Activated naive CD4-positive, alpha-beta T cell treated with anti-CD3 and anti-CD28 coated beads for 36 hours (primary cell): ENCODE measurements at places on chromosomes 11 and 22.
A peak's percentile ranks its signal among the peaks of the same experiment; 100 is the strongest.

GRCh38 chr11:35548925-35549561 is 23.6 kb upstream of the PAMR1 start:
- no peak for DNase-seq

DNA sequence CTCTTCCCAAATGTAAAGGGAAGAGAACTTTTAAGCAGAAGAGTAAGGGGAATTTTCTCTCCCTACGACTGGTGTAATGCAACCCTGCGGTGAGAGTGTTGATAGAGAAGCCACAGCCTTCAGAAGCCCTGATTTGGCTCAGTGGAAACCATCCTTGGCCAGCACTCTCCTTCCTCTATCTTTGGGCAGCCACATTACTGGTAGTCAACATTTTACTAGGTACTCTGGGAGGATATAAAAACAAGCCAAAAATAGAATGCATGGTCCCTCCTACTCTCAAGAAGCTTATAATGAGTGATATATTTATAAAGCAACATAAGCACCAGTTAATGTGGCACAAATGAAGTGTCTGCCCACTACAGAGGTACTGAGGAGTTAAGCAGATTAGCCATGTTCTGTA is 201.8 kb upstream of the NCAM1 start:
- no peak for DNase-seq

DNA sequence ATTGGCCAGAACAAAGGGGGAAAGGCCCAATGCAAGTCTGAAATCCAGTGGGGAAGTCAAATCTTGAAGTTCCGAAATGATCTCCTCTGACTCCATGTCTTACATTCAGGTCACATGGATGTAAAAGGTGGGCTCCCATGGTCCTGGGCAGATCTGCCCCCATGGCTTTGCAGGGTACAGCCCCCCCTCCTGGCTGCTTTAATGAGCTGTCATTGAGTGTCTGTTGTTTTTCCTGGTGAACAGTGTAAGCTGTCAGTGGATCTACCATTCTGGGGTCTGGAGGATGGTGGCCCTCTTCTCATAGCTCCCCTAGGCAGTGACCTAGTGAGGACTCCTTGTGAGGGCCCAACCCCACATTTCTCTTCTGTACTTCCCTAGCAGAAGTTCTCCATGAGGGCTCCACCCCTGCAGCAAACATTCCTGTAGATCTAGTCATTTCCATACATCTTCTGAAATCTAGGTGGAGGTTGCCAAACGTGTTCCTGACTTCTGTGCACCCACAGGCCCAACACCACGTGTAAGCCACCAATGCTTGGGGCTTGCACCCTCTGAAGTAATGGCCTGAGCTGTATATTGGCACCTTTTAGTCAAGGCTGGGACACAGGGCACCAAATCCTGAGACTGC is 9.3 kb downstream of the CARD18 start:
- peak; percentile 9 for DNase-seq

- no peak for DNase-seq
These were observed 39.9 kb downstream of the BMAL1 start for GRCh38 chr11:13317293-13318080.

DNA sequence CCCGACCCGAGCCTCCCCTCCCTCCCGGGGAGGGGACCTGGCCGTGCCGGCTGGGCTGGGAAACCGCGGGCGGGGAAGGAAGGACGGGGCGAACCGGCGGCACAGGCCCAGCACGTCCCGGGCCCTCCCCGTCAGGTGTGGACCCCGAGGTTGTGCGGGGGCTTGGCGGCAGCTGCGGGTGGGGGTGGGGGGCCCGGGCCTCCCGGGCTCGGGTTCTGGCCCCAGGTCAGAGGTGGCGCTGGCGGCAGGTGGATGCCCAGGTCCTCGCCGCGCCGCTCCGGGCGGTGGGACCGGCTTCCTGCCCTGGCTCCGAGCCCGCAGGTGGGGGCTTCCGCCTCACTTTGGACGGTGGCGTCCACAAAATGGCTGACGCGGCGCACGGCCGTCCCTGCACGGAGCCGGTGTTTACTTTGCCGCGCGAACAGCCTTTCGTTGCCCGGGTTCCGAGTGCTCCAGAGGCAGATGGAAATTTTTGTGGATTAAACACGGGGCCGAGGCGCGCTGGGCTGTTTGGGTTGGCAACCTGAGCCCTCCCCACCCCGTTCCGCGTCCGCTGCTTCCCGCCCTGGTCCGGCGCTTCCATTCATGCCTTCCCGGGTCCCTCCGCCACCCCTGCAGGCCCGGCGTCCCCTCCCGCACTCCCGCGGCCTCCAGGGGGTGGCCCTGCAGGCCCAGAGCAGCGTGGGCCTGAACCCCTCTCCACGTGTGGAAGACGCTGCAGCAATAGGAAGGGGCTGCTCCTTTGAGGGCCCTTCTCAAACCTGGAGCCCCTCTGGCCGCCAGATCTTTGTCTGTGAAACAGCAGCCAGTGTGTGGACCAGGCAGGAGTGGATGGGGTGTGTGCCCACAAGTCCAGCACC is 92.0 kb upstream of the KCNQ1OT1 start:
- DNase-seq = peak; percentile 55

DNA sequence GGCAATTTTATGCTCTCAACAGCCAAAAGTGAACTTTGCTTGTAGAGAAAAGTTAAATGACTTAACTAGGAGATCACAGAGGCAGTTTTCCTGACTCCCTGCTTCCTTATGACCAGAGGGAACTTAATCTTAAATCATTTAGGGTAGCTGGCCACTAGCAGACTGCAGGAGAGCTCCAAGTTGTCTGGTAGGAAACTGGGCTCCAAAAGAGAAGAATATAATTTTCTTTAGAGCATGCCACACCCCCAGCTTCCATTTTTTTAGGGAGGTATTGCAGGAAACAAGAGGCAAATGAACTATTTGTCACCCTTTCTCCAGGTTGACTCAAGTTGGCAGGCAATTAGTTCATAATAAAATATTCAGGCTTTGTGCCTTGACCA is 2.6 kb downstream of the METTL15 start:
- no peak for DNase-seq

- DNase-seq = no peak
These were observed 403.9 kb upstream of the ANO3 start for GRCh38 chr11:25928076-25928475.

GRCh38 chr11:116642902-116643301 is 129.9 kb downstream of the BUD13 start:
- no peak for DNase-seq

- no peak for DNase-seq
These were observed 71.4 kb downstream of the SLC1A2 start for GRCh38 chr11:35347921-35348331.

DNA sequence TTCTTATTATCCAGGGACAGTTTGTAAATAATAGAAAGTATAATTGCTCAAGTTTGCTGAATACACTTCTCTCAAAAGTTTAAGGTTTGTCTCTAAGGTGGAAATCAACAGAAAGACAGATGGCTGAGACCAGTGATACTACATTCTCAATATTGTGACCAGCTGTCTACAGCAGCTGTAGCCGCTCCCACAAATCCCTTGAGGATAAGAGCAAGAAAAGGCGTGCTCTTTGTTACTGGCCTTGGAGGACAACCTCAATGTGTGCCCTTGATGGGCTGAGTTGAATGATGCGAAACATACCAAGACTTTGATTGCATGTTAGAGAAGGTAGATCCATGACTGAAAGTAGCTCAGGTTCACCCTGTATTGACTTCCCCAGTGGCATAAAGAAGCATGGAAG is 6.1 kb downstream of the OR6M1 start:
- no peak for DNase-seq

GRCh38 chr11:111395749-111396148 is 16.7 kb upstream of the POU2AF1 start:
- no peak for DNase-seq

GRCh38 chr11:86172894-86173293 is 71.7 kb upstream of the EED start:
- no peak for DNase-seq

DNA sequence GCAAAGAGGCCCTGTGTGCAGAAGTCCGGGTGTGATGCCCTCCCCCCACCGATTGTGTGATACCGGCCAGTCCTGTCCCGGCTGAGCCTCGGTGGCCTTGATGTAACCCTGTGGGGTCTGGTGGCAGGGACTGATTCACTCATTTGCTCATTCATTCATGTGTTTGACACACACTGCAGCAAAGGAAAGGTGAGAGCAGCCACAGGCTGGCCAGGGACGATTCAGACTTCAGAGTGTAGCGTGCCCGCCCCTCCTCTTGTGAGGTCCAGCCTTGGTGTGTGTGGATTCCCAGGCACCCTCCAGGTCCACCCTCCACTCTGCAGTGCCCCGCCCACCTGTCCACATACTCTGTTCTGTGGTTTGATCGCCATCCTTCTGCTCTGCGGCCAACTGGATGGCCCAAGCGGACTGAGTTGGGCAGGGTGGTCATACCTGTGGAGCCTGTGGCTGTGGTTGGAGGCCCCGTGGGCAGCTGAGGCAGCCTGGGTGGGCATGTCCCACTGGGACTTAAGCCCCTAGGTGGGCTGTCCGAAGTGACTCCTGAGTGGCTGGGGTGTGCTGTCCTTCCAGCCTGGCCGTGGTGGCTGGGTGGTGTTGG is 58.0 kb upstream of the CCDC188 start:
- DNase-seq = no peak

- DNase-seq = no peak
These were observed 1.3 kb upstream of the PHETA2 start for GRCh38 chr22:42072606-42073330.

- DNase-seq = no peak
These were observed 193.5 kb downstream of the UVRAG start for GRCh38 chr11:76008474-76008873.

- DNase-seq = no peak
These were observed 224.0 kb upstream of the B3GAT1 start for GRCh38 chr11:134636071-134636470.

DNA sequence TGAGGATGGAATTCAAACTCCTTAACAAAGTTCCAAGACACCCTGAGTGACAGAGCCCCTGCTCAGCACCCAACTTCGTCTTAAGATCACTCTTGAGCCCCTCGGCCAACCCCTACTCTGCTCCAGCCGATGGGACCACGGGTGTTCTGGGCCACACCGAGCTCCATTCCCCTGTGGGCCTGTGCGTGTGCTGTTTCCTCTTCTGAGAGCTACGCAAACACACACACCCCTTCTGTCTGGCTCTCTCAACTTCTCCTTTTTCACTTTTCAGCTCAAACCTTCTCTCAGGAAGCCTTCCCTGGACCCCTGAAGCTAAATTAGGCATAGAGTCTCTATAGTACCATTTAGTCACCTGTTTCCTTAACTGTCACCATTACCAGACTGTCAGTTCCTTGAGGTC is 37.5 kb upstream of the NNMT start:
- DNase-seq = no peak

DNA sequence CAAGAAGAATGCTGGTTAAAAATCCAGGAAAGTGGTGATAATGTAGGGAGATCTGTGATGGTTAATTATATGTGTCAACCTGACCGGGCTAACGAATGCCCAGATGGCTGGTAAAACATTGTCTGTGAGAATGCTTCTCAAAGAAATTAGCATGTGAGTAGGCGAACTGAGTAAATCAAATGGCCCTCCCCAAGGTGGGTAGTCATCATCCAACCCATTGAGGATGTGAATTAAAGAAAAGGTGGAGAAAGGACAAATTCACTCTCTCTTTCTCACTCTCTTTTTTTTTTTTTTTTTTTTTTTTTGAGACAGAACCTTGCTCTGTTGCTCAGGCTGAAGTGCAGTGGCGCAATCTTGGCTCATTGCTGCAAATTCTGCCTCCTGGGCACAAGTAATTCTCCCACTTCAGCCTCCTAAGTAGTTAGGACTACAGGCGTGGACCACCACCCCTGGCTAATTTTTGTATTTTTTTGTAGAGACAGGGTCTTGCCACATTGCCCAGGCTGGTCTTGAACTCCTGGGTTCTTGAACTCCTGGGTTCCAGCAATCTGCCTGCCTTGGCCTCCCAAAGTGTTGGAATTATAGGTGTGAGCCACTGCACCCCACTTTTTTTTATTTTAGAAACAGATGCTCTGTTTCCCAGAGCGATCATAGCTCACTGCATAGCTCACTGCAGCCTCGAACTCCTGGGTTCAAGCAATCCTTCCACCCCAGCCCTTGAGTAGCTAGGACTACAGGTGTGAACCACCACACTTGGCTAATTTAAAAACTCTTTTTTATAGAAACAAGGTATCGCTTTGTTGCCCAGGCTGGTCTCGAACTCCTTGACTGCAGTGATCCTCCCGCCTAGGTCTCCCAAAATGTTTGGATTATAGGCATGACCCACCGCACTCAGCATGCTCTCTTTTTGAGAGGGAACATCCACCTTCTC is 22.0 kb upstream of the P2RY6 start:
- DNase-seq = peak; percentile 18

GRCh38 chr11:129636926-129637325 is 178.7 kb upstream of the TMEM45B start:
- peak; percentile 28 for DNase-seq

GRCh38 chr11:4118107-4118506 is 23.5 kb downstream of the RRM1 start:
- DNase-seq = no peak

GRCh38 chr11:62710001-62710345 is 2.5 kb downstream of the GNG3 start:
- peak; percentile 25 for DNase-seq

DNA sequence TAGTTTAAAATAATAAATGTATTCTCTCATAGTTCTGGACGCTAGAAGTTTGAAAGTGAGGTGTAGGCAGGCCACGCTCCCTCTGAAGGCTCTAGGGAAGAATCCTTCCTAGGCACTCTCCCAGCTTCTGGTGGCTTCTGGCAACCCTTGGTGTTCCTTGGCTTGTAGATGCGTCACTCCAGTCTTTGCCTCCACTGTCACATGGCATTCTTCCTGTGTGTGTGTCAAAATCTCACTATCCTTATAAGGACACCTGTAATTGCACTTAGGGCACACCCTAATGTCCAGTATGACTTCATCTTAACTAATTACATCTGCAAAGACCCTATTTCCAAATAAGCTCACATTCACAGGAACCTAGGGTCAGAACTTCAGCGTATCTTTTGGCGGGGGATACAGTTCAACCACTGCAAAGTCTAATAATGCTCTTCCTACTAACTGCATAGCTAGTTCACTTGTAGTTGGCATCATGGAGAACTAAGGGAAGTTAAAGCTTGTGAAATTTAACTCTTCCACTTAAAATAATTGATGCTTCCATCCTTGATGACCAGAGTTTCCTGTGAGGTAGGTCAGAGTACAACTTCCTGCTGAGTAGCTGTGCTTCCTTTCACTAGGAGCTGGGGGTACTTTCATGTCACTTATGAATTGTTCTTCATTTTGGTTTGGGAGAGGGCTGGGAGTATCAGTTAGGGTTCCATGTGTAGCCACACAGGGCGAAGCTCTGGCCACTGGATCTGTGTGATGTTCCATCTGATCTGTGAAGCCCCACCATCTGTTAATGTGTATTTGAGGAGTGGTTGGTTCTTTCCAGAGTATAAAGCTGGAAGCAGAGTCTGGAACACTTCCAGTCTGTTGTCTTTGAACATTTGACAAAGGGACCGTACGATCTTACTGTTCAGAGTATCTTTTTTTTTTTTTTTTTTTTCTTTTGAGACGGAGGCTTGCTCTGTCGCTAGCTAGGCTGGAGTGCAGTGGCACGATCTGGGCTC is 10.5 kb downstream of the YWHAH start:
- DNase-seq = no peak

DNA sequence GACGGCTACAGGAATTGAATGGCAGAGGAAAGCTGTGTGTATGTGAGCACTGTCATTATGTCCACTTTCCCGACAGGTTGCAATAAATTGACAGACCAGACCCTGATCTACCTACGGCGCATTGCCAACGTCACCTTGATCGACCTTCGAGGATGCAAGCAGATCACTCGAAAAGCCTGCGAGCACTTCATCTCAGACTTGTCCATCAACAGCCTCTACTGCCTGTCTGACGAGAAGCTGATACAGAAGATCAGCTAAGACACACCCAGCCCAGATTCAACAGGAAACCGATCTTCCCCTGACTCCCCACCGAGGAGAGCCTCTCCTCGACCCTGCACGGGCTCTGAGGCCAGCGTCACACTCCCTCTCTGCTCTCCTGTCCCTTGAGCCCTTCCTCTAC is 11.5 kb upstream of the GRK2 start:
- DNase-seq = no peak
